ENCODE measurements at places on chromosomes 1 and 21. TPM values are rescaled to one million over a fixed set of nuclear protein-coding genes. Genes with fewer than 3 reads are reported as not detected.

DNA sequence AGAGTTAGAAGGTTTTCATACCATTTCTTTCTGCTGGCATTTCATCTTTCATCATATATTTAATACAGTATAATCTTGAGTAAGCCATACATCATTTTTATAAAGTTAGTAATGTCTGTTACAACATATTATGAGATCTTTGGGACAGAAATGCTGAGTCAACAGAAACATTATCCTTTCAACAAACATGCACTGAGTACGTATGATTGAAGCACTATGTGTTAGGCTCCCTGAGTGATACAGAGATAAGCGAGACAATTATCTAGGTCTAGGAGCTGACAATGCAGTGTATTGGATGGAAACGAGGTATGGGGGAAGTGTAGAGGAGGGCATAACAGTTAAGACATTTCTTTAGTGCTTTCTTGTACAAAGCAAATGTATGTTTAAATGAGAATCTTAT, 19.7 kb upstream of the GPR52 start:
- no peak for DNase-seq

Gene HRNR
- polyA plus RNA-seq = 1.0 TPM

Gene UBL4B
- not detected for polyA plus RNA-seq

Gene FCRLB
- polyA plus RNA-seq = 5.3 TPM

- no peak for DNase-seq
Observed at GRCh38 chr1:156489935-156490293, 10.7 kb downstream of the MEF2D start.

GRCh38 chr1:170663404-170664092, 383 bp upstream of the PRRX1 start:
- DNase-seq = no peak

- DNase-seq = no peak
Observed at GRCh38 chr1:23424293-23425192, at the start of gene TCEA3. Gene TCEA3, minus strand, starts transcription at chr1:23424748. Its CDS starts 115 bp downstream, at chr1:23424633.

GRCh38 chr21:19713313-19713712, 1284.9 kb upstream of the NCAM2 start:
- DNase-seq = no peak

- no peak for DNase-seq
Observed at GRCh38 chr1:242000434-242000833, 1.5 kb upstream of the MAP1LC3C start.

Gene VCAM1
- polyA plus RNA-seq = 30.0 TPM

Gene DMBX1
- polyA plus RNA-seq = not detected

Gene VASH2
- 20.3 TPM for polyA plus RNA-seq

GRCh38 chr1:2322065-2322571, 69.2 kb downstream of the MORN1 start:
- peak; percentile 72 for DNase-seq

GRCh38 chr21:26806801-26807295, 38.4 kb downstream of the ADAMTS1 start:
- DNase-seq = no peak

- DNase-seq = no peak
Observed at GRCh38 chr1:20282533-20282932, 8.1 kb upstream of the VWA5B1 start.

Gene WDR26
- polyA plus RNA-seq = 94.8 TPM

DNA sequence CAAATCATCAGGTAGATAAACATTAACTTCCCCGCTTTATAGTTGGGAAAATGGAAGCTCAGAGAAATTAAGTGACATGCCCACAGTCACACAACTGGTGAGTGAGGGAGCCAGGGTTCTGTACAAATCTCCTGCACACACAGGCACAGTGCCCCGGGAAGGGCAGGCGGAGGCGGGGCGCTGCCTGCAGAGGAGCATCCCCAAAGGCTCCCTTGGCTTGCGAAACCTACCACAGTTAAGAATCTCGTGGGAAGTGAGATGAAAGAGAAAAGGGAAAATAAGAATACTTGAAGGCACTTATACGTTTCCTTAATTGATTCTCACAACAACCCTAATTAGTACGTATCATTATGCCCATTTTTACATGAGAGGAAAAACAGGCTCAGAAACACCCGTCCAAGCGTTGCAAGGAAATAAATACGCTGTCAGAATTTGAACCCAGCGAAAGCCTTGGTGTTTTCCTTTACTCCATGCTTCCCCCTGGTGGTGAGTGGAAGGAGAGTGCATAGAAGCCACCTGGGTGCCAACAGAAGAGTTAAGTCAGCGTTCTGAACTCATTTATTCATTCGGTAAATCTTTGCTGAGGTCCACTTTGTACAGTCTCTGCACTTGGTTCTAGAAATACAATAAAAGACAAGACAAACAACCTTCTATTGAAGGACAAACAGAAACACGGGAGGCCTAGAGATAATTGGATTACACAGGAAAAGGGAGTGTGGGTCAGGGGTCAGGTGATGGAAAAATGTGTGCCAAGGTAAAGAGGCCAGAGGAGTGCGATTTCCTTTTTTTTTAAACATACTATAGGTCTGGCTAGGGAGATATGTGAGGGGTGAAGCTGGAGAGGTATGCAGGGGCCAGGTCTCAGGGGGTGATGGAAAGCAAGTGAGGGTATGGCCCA, 28.4 kb downstream of the ACP6 start:
- DNase-seq = no peak

GRCh38 chr1:44553771-44554170, 120.5 kb downstream of the TMEM53 start:
- DNase-seq = no peak

Gene PERM1
- polyA plus RNA-seq = not detected

Gene ASCL5
- polyA plus RNA-seq = 0.06 TPM

- no peak for DNase-seq
Observed at GRCh38 chr1:36366091-36366661, 19.5 kb downstream of the STK40 start.

DNA sequence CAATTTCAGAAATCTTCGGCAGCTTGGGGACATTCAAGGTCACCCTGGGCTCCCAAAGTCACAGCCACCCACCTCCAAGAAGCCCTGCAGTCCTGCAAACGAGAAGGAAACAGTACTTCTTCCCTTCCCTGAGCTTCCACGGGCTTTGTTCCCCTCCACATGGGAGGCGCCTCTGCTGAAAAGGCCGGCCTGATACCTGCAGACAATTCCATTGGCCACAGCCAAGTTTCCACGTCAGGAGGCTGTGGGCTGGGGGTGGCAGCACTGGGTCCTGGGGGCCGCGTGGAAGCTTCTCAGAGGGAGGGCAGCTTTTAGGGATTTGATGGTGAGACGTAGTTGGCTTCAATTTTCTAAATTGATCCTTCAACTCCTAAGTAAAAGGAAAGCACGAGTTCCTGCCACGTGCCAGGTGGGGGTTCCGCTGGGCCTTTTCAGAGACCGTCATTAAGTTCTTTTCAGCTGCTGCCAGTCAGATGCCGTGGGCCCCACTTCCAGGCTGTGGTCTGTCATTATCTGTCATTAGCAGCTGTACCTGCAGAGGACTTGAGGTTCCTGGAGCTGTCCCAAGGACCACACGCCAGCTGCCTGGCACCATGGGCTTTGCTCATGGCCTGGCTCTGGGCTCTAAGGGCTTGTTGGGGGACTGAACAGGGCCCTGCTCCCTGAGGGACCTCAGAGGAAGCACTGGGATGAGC, 98.7 kb downstream of the CRYAA start:
- no peak for DNase-seq

GRCh38 chr21:43758111-43758641, 17.9 kb downstream of the CSTB start:
- no peak for DNase-seq

Gene ZNF697
- polyA plus RNA-seq = 21.2 TPM

Gene MASP2
- polyA plus RNA-seq = 3.2 TPM

Gene IL22RA1
- polyA plus RNA-seq = 2.3 TPM

DNA sequence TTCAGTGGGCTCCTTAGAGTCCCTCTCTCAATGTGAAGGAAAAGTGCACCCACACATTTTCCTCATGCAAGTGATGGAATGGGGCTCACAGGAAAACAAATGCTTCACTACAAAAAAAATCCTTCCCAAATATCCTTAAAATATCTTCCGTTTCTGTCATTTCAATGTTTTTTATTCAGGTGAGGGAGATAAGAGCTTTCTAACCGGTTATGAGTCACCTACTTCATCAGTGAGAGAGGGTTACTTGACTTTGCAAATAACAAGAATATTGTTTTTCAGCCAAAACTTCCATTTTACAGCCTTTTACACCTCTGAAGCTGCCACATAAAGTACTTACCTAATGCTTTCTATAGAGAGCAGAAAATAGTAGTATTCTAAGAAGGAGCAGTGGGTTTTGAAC, 98.3 kb upstream of the CD55 start:
- DNase-seq = no peak

DNA sequence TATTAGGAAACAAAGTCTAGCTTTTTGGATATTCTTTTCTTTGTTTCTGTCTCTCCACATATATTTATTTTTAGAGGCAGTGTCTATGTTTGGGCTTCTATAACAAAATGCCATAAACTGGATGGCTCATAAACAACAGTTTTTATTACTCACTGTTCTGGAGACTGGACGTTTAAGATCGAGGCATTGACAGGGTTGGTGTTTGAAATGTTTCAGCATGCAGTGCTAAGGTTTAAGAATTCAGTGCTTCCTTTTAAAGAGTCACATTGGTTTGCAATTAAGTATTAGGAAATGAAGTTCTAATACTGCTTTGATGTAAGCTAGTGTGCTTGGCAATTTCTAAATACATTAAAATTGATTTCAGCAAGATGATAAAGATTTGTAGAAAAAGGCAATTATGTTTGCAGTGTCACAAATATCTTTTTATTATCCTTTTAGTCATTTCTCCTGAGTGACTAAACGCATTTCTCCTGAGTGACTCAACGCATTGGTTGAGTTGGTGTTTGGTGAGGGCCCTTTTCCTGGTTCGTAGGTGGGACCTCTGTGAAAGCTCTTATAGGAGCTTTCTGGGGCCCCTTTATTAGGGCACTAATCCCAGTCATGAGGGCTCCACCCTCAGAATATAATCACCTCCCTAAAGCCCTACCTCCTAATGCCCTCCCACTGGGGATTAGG, 317.0 kb downstream of the USP25 start:
- no peak for DNase-seq

GRCh38 chr1:183968386-183968785, 69.1 kb downstream of the COLGALT2 start:
- DNase-seq = no peak

Gene RNF186
- 0.35 TPM for polyA plus RNA-seq

Gene LRRC71
- polyA plus RNA-seq = 0.35 TPM

DNA sequence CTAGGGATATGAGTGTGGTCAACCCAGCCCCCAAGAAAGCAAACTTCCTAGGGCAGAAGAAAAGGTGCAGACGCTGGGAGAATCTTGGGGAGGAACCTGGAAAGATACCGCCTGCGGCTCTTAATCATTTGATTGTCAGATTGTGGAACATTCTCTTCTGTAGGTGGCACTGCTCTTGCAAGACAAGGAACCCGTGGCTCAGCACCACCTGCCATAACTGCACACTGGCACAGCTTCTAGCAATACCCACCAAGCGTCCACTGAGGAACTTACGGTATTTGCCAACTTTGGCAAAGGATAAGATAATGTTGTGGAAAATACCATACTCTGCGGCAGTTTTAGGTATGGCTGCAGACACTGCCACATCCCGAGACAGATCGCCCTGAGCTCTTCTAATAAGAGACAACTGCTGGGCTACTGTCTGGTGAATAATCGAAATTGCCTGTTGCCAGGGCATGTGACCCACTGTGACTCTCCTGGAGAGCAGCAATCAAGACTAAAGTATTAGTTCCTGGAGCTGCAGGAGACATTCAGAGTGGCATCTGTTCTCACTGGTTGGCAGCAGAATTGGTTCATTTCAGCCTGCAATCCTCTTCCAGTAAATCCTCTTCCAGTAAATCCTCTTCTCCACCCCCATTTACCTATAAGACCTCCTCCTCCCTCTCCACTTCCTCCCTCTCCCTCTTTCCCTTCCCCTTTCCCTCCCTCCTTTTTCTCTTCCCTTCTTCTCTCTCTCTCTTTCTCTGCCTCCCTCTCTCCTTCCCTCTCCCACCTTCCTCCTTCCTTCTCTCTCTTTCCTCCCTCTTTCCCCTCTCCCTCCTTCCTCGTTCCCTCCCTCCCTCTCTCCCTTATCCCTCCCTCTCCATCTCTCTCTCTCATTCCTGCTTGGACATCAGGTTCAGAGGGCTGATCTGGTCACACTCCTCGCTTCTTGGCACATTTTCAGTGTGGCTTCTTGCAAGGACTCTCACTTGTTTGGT, 49.7 kb upstream of the B3GALT5 start:
- no peak for DNase-seq

- no peak for DNase-seq
Observed at GRCh38 chr1:212990276-212990675, 25.4 kb downstream of the ANGEL2 start.

Gene S100A7A
- not detected for polyA plus RNA-seq

Gene LCE1E
- not detected for polyA plus RNA-seq

GRCh38 chr1:41780916-41781315, 137.8 kb downstream of the HIVEP3 start:
- no peak for DNase-seq

Gene PIGM
- polyA plus RNA-seq = 11.9 TPM

DNA sequence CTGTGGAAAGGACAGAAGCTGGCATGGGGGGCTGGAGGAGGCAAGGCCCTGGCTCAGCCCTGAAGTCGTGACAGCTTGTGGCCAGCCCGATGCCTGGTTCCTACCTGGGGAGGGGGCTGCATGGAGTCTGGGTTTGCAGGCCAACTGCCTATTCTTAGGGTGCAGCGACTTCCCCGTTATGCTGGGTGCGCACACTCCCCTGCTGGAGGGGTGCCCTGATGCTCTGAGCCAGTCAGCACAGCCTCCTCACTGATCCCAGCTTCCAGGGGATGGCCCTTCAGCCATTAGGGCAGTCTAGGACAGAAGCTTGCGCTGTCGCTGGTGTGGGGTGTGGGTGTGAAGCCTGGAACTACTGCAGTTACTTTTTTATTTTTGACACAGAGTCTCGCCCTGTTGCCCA, 30.0 kb upstream of the SLC19A1 start:
- DNase-seq = no peak

GRCh38 chr1:116371752-116372151, 1.3 kb upstream of the ATP1A1 start:
- DNase-seq = no peak

DNA sequence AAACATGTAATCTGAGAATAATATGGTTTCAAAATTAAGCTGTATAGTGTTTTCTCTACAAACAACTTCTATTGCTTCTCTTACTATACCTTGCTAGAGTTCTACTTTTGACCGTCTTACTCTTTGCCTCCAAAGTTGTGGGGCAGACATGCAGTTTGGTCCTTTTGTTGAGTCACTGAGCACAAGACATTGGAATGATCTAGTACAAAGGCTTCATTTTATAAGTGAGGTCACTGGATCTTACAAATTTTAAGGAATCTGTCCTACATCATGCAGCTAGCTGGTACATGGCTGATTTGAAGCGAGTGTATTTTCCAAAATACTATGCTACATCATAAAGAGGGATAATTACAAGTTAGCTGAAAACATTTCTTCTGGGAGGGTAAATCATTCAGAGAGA, 28.8 kb downstream of the OR10J1 start:
- no peak for DNase-seq

All from right renal cortex interstitium (tissue), 3 donors.